CD8-positive, alpha-beta memory T cell (primary cell): ENCODE measurements at places on chromosomes 13 and 19.
A peak's percentile ranks its signal among the peaks of the same experiment; 100 is the strongest.

- H3K4me3 ChIP-seq: peak overlapping the region; percentile 39
- H3K27me3 ChIP-seq: no peaks in the 10 kb centered on the region
- H3K4me1 ChIP-seq: no peaks in the 10 kb centered on the region
- peak; percentile 11 for DNase-seq
- H3K36me3 ChIP-seq: no peaks in the 10 kb centered on the region
These were observed 27.7 kb downstream of the ZNF844 start for GRCh38 chr19:12092065-12092867.

GRCh38 chr13:46605076-46605824 lies 52.3 kb downstream of the LRCH1 start:
- no peak overlapping the region for H3K4me3 ChIP-seq
- no peak for DNase-seq
- H3K27ac ChIP-seq: no peak overlapping the region
- peaks cover 40% of the 10 kb centered on the region for H3K4me1 ChIP-seq

GRCh38 chr19:42248270-42249148 lies 6.1 kb upstream of the GSK3A start:
- H3K27me3 ChIP-seq: no peaks in the 10 kb centered on the region
- H3K27ac ChIP-seq: no peak overlapping the region
- H3K4me1 ChIP-seq: peaks cover 42% of the 10 kb centered on the region
- H3K4me3 ChIP-seq: no peak overlapping the region
- no peak for DNase-seq

DNA sequence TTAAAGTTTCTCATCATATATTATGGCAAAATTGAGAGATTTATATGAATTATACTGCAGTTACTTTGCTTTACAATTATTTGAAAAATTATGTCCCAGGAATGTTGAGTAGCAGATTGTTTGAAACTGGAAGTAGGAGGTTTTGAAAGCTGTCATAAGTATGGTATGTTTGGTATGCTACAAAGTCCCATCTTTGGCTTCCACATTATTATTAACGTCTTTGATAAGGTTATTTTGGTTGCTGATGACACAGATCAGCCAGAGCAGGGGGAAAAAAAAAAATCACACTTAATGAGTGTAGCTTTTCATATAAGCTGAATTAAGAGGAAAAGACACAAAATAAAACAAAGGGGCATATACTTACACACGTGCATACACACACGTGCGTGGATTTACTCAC lies 130.1 kb downstream of the SLITRK1 start:
- H3K4me1 ChIP-seq: no peaks in the 10 kb centered on the region
- H3K27me3 ChIP-seq: no peaks in the 10 kb centered on the region
- no peak overlapping the region for H3K27ac ChIP-seq
- no peak overlapping the region for H3K4me3 ChIP-seq
- DNase-seq: no peak

DNA sequence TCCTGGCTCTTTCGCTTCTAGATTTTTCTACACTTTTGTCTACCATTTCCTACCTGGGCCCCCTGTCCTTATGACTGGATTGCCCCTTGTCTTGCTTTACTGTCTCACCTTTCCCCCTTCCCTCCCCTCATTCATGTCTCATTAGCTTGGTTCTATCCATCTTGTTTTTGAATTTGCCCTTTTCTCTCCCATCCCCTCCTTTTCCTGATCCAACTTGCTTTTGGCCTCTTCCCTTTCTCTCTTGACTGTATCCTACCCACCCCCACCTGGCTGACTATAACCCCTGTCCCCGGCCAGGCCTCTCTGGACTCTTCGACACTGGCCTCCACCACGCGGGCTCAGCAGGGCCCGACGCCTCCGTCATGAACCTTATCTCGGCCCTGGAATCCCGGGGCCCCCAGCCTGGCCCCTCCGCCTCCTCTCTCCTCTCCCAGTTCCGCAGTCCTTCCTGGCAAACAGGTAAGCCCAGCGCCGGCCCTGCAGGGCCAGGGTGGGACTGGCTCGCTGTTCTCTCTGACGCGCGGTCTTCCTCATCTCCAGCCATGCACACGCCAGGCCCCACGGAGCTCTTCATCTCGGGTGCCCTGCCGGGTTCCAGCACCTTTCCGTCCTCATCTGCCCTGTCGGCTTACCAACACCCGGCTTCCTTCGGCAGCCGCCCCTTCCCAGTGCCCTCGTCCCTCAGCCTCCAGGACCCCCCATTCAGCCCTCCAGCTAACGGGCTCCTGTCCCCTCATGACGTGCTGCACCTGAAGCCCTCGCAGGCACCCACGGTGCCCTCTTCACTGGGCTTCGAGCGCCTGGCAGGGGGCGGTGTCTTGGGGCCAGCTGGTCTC lies 3.4 kb downstream of the PRR12 start:
- H3K36me3 ChIP-seq: peaks cover 18% of the 10 kb centered on the region
- H3K27me3 ChIP-seq: no peaks in the 10 kb centered on the region
- H3K27ac ChIP-seq: no peak overlapping the region
- H3K4me1 ChIP-seq: peaks cover 26% of the 10 kb centered on the region
- H3K4me3 ChIP-seq: no peak overlapping the region
- no peak for DNase-seq

DNA sequence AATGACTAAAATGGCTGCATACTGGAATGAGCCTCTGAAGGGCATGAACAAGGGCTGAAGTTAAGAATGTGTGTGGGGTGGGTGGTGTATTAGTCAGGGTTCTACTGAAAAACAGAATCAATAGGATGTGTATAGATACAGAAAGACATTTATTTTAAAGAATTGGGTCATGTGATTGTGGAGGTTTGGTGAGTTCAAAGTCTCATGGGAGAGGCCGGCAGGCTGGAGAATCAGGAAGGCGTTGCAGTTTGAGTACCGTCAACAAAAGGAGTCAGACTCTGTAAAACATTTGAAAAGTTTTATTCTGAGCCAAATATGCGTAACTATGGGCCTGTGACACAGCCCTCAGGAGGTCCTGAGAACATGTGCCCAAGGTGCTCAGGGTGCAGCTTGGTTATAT lies 24.5 kb upstream of the CYSLTR2 start:
- no peaks in the 10 kb centered on the region for H3K27me3 ChIP-seq
- H3K27ac ChIP-seq: no peak overlapping the region
- H3K4me1 ChIP-seq: no peaks in the 10 kb centered on the region
- no peaks in the 10 kb centered on the region for H3K36me3 ChIP-seq
- no peak overlapping the region for H3K4me3 ChIP-seq

DNA sequence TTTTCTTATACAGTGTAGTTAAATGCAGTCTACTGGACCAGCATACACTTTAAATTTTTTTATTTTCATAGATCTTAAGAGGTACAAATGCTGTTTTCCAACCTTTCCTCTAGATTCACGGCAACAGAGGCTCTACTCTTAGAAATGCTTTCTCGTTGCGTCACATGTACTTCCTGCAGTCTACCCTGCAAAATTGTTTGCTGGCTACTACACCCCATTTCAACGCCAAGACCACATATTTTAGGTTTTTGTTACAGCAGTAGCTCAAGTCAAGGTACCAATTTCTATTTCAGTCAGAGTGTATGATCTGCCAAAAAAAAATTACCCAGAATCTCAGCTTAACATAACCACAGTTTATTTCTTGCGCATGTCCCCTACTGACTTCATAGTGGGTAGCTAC lies 94.1 kb downstream of the TNFSF13B start:
- DNase-seq: no peak
- H3K4me3 ChIP-seq: no peak overlapping the region
- no peaks in the 10 kb centered on the region for H3K36me3 ChIP-seq
- H3K27ac ChIP-seq: no peak overlapping the region
- H3K27me3 ChIP-seq: no peaks in the 10 kb centered on the region

DNA sequence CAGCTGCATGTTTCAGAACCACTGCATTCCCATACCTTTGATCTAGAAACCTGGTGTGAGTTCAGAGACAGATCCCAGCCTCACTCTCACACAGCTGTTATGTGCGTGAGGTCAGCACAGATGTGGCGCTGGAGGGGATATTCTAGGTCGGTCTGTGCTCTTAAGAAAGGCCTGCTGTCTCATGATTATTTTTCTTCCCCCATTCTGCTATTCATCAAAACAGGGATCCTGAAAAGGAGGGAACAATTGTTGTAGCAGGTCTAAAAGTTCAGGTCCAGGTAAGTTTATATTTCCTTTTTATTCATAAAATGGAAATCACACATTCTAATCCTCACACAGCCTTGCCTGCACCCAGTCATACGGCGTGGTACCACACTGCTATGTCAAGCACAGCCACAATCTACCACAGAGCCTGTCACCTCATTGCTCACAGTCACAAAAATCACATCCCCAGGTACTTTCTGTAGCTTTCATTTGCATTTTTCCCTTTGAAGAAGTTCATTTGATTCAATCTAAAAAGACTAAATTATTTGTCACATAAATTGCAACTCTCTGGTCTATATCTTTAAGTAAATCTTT lies 867 bp downstream of the ZNF546 start:
- DNase-seq: no peak
- H3K4me3 ChIP-seq: peak overlapping the region; percentile 99
- H3K27ac ChIP-seq: peak overlapping the region; percentile 93
- peaks cover 19% of the 10 kb centered on the region for H3K4me1 ChIP-seq

GRCh38 chr13:23609874-23610576 lies 39.8 kb downstream of the TNFRSF19 start:
- no peak for DNase-seq
- no peaks in the 10 kb centered on the region for H3K36me3 ChIP-seq
- H3K27me3 ChIP-seq: no peaks in the 10 kb centered on the region
- no peaks in the 10 kb centered on the region for H3K4me1 ChIP-seq
- H3K27ac ChIP-seq: no peak overlapping the region

DNA sequence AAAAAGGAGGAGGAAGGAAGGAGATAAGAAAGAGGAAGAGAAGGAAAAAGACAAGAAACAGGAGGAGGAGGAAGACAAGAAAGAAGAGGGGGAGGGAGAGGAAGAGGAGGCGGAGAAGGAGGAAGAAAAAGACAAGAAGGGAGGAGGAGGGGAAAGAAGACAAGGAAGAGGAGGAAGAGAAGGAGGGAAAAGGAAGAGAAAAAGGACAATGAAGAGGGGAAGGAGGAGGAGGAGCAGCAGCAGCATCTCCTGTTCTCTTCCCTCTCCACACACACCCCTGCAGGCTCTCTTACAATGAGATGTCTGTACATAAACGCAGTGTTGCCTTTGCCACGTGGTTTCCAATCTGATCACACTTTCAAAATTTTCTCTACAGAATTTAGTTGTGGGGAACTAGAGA lies 66.6 kb downstream of the RUBCNL start:
- no peak overlapping the region for H3K27ac ChIP-seq
- no peaks in the 10 kb centered on the region for H3K27me3 ChIP-seq
- H3K4me1 ChIP-seq: peaks cover 12% of the 10 kb centered on the region
- H3K4me3 ChIP-seq: no peak overlapping the region
- no peak for DNase-seq
- H3K36me3 ChIP-seq: no peaks in the 10 kb centered on the region

GRCh38 chr13:99062593-99062992 lies 84.7 kb upstream of the DOCK9 start:
- H3K4me3 ChIP-seq: no peak overlapping the region
- no peak overlapping the region for H3K27ac ChIP-seq
- no peak for DNase-seq
- H3K27me3 ChIP-seq: no peaks in the 10 kb centered on the region
- no peaks in the 10 kb centered on the region for H3K36me3 ChIP-seq

DNA sequence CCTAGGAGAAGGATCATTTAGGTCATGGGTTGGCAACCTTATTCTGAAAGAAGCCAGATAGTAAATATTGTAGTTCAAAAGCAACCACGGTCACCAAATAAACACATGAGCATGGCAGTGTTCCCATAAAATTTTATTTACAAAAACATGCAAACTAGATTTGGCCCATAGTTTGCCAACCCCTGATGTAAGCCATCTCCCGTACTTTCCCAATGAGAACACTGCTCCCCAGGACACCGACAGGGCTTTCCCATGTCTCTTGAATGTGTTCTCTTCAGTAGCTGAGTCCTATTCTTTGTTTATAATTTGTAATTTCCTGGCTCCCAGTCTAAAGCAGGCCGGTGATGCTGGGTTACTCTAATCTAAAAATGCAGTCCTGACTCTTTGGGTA lies 239.6 kb downstream of the LHFPL6 start:
- H3K4me1 ChIP-seq: no peaks in the 10 kb centered on the region
- H3K36me3 ChIP-seq: no peaks in the 10 kb centered on the region
- no peaks in the 10 kb centered on the region for H3K27me3 ChIP-seq
- no peak overlapping the region for H3K4me3 ChIP-seq
- DNase-seq: no peak
